ENCODE measurements at places on chromosomes 2 and 18. TPM values are rescaled to one million over a fixed set of nuclear protein-coding genes. Genes with fewer than 3 reads are reported as not detected.

The POU3F3 gene
- not detected for total RNA-seq

The CD28 gene
- not detected for total RNA-seq

The STARD6 gene
- total RNA-seq, result not detected

The FN1 gene
- 179 TPM for total RNA-seq

The ITGA6 gene
- 35.8 TPM for total RNA-seq

The ITPRIPL1 gene
- total RNA-seq, result not detected

The GAL3ST2 gene
- total RNA-seq, result 0.22 TPM

The CPS1 gene
- 16.3 TPM for total RNA-seq

The DOK1 gene
- 4.4 TPM for total RNA-seq

The HJURP gene
- total RNA-seq, result 50.4 TPM

The ATOH8 gene
- 30.1 TPM for total RNA-seq
